ENCODE measurements at places on chromosomes 5 and 9.

DNA sequence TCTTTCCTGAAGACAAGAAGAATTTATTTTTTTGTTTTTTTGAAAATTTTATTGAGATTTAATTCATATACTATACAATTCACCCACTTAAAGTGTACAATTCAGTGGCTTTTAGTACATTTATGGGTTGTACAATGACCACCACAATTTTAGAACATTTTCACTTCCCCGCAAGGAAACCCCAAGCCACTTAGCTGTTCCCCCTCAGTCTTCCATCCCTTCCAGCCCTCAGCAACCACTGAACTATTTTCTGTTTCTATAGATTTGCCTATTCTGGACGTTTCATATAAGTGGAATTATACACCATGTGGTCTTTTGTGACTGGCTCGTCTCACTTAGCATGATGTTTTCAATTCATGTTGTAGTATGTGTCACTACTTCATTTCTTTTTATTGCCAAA is 28.0 kb downstream of the DNAI1 start:
- no peak for DNase-seq

DNA sequence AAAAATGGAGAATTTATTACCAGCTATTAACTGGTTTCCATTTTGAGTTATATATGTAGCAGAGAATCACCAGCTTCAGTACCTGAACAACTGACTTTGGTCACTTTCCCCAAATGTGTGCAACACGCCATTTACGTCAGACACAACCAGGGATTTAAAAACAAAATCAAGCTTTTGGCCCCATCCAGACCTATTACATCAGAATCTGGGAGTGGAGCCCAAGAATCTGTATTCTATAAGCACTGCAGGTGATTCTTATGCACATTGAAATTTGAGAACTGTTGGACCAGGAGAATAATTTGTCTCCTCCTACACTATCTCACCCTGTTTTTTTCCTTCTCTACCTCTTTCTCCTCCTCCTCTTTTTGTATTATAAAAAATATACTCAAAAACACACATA is 295.9 kb downstream of the PRELID2 start:
- DNase-seq = no peak

DNA sequence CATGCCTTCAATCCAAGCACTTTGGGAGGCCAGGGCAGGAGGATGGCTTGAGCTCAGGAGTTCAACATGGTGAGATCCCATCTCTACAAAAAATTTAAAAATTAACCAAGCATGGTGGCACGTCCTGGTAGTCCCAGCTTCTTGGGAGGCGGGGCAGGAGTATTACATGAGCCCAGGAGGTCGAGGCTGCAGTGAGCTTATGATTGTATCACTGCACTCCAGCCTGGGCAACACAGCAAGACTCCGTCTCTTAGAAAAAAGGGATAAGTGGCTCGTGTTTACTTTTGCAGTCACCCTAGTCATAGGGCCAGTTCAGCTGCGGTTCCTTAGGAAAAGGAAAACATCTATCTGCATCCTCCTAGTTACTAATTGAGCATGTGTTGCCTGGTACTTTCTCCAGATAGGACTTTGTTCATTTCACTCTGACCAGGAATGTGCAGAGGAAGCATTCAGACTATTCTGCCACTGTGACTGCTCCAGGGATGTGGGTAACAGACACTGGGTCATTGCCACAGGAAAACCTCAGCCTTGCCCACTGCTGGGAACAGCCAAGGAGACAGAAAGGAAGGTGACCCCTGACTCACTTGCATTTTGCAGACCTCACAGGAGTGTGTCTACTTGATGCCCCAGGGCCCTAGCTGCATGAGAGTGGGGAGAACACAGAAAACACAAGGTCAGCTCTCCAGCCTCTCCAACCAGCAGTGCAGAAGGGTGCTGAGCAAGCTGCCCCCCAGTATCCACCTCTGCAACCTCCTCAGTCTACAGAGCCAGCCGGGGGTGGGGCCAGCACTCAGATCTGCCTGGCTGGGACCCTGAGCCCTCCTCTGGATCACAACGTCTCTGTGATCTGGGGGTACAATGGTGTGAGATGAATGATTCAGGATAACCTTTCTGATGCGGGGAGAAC is 33.9 kb upstream of the ALDH1B1 start:
- no peak for DNase-seq

- DNase-seq = peak; percentile 0
These were observed 554.0 kb upstream of the KLF4 start for GRCh38 chr9:108043585-108043984.

DNA sequence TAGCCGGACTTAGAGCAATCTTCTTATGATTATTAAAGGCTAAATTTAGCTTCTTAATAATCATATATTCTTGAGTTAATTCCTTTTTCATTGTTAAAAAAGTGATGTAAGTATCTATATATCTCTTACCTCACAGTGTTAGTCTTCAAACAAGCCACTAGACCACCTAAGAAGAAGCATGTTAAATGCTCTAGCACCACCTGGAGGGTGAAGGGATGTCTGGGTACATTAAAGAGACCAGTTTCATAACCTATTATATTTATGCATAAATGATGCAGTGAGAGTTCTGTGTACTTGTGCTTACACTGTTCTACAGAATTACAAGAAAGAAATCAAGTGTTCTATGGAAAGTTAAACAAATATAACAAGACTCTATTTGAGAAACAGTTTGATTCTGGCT is 55.9 kb upstream of the SLCO6A1 start:
- peak; percentile 25 for DNase-seq

DNA sequence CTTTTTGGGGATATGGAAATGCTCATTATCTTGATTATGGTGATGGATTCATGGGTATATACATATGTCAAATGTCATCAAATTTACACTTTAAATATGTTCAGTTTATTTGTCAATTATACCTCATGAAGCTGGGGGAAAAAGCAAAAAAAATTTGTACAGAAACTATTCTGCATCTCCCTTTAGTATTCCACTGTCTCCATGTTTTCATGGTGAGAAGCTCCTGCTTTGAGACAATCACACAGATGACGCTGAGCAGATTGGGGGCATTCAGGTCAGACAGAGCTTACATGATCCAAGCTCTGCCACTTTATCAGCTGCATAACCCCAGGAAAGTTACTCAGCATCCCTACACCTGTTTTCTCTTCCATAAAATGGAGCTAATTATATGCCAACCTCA is 101.5 kb downstream of the PLPPR1 start:
- DNase-seq = peak; percentile 35

Data from NCI-H1417 (cell line).